ENCODE measurements at places on chromosomes 1 and 21.

- no peak for DNase-seq
Observed at GRCh38 chr1:44848456-44849181, 5.6 kb upstream of the PTCH2 start.

DNA sequence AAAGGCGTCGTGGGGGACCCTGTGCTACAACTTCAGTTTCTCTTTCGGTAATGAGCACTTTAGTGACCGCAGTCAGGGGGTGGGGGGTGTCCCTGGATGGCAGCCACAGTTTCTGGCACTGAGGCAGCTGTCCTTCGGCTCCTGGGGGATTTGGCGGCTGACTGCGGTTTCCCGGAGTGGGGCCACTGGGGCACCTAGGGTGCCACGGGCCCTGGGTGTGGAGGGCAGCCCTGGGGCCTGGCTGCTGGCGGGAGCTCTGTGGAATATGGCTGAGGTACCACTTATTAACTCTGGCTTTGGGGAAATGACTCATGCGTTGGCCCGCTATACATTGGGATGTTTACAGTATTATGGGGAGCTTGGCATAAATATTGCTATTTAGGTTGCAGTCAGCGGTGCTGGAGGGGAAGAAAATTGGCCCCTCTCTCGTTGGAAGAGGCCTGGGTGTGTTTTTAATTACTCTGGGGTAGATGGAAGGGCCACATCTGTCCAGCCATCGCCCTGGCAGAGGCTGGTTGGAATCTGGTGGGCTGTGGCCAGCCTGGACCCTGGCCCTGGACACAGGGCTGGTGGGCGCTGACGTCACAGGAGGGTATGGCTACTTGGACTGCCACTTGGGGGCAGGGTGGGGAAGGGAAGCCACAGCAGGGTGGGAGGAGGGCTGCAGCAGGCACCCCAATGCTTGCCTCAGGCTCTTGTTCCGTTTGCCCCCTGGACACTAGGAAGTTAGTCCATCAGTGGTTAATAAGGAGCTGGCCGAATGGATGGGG lies 2.0 kb downstream of the EPHB2 start:
- DNase-seq: no peak

- no peak for DNase-seq
Observed at GRCh38 chr1:16168622-16169360, 12.9 kb upstream of the EPHA2 start.

DNA sequence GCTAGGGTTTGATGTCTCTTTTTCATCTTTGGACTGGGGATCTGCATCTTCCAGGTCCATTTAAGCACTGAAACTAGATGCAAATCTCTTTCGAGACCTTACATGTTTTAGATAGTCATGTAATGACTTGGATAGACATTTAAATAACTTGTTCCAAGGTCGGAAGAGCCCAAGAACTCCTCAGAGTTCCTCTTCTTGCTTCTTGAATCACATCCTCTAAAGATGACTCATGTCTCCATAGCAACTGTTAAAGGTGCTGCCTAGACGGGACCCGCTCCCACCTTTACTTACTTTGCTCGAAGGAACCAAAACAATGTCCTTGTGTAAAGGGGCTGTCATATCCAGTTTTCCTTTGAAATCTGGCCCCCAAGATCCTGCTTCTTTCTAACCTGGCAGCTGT lies 130.0 kb downstream of the EDEM3 start:
- DNase-seq: no peak

DNA sequence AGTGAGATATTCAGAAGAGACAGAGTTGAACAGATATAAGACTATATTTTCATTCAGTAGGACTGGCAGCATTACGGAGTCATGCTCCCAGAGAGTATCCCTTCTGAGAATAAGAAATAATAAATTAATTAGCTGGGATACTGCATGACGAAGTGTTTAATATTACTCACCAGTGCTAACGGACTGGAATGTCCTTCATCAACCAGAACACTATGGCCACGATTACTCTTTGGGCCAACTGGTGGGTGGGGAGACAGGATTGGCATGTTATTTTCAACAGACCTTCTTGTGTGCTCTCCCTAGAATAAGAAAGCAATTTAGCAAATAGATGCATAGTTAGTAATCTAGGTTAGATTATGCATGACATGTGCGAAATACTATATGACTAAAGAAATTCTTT lies 32.4 kb downstream of the ERICH3 start:
- DNase-seq: no peak

- DNase-seq: no peak
Observed at GRCh38 chr1:244456586-244456985, 4.5 kb upstream of the CATSPERE start.

DNA sequence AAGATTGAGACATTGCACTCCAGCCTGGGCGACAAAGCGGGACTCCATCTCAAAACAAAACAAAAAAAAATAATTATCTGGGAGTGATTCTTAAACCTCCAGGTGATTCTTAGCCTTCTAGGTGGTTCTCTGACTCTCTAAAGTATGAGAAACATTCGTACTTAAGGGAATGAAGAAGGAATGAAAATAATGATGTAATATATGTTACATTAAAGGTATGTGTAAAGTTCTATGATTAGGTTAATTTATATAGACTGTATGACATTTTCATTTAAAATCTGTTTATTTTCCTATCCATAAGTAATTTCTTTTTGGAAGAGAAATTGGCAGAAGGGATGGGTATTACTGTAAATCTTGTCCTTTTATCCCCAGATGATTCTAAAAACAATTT lies 34.7 kb downstream of the OSBPL9 start:
- DNase-seq: no peak

- peak; percentile 63 for DNase-seq
Observed at GRCh38 chr21:42414928-42415769, 11.4 kb downstream of the UBASH3A start.

- no peak for DNase-seq
Observed at GRCh38 chr1:180525715-180526039, 23.3 kb upstream of the ACBD6 start.

GRCh38 chr1:55155522-55155921 lies 59.6 kb downstream of the USP24 start:
- DNase-seq: no peak

- DNase-seq: no peak
Observed at GRCh38 chr1:100626397-100626796, 88.5 kb downstream of the GPR88 start.

GRCh38 chr1:10374442-10374860 lies 24.4 kb upstream of the PGD start:
- DNase-seq: no peak

DNA sequence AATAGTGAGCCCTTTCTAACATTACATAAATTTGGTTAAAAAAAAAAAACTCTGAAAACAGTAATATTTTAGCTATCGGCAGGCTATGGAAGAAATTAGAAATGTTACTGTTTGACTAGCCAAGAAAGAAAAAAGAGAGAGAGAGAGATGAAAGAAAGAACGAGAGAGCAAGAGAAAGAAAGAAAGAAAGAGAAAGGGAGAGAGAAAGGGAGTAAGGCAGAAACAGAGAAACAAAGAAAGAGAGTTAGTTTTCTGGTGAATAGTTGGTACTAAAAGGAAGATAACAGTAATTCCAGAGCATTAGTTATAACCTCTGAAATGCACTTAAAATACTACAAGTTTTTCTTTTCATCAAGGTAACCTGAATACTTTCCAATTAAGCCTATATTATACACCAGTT lies 160.3 kb upstream of the HP1BP3 start:
- no peak for DNase-seq

GRCh38 chr1:163980394-163980793 lies 578.6 kb upstream of the PBX1 start:
- no peak for DNase-seq
